ENCODE measurements at places on chromosomes 2 and 18.

GRCh38 chr18:70994116-70994515, 705.3 kb downstream of the SOCS6 start:
- no peak for DNase-seq

GRCh38 chr2:228369400-228370031, 188.0 kb upstream of the SPHKAP start:
- DNase-seq: no peak

DNA sequence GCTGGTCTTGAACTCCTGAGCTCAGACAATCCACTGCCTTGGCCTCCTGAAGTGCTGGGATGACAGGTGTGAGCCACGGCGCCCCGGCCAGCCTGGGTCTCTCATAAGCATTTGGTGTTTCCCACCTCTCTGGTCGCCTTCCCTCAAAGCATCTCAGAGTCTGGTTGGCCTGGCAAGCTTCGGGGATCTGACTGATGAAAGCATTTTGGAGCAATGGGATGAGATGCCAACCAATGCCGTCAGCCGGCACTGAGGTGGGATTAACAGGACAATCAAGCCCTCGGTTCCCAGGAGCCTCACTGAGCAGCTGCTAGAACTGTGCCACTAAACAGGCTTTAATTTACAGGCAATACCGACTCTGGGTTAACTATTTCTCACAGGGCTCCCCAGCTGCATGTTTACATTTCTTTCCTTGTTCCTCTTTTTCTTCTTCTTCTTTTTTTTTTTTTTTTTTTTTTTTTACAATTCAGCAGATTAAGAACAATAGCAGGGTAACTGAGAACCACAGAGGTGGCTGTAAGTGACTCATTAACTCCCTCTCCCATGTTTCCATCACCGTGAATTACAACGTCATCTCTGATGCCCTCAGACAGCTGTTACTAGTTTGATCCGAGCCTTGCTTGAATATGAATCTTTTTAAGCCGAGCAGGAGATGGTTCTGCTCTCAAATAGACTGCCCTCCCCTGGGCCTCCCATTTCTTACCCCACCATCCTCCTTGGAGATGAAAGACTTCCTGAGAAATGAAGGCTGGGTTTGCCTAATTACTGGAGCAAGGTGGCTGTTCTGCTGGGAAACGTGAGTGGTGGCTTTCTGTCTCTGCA, 37.9 kb downstream of the ODC1 start:
- DNase-seq: no peak

GRCh38 chr2:123077101-123077500, 948.0 kb upstream of the CNTNAP5 start:
- DNase-seq: no peak

- DNase-seq: no peak
Measured at GRCh38 chr2:67836866-67837265, 225.9 kb downstream of the C1D start.

GRCh38 chr18:44841752-44842587, 161.3 kb downstream of the SETBP1 start:
- no peak for DNase-seq
